ENCODE measurements at places on chromosomes 3 and 15. TPM values are rescaled to one million over a fixed set of nuclear protein-coding genes. Genes with fewer than 3 reads are reported as not detected.

RARRES1 gene
- total RNA-seq: not detected

HDC gene
- total RNA-seq: 4.2 TPM

DNA sequence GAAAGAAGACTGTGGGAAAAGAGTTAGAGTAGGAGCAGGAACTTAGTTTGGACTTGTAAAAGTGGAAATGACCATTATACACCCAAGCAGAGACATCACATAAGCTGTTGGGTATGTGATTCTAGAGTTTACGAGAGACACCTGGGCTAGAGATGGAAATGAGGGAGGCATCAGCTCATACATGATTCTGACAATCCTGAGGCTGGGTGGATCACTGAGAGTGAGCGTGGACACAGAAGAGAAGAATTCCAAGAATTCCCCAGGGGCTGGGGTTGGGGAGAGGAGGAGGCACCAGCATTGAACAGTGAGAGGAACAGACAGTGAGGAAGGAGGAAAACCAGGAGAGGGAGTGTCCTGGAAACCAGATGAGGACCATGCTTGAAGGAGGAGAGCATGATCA lies 113.5 kb downstream of the KCNAB1 start:
- DNase-seq: no peak

GRCh38 chr15:95563634-95564033 lies 766.9 kb upstream of the NR2F2 start:
- no peak for DNase-seq

DNA sequence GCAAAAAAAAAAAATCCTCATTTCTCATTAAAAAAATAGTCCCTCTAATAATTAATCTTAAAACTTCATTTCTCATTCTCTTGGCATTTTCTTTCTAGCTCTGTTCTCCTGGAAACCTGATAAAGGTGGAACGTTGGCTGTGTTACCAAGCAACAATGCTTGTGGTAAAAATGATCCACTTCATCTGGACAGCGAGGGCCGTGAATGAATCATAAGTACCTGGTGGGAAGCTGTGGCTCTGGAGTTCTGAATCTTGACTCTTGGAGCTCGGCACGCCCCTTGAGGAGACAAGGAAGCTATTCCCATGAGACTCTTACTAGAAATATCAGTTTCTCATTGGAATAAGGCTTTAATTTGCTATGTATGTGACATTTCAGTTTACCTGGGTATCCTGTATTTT lies 32.5 kb downstream of the BCL2L10 start:
- no peak for DNase-seq
